Articular chondrocyte of knee joint (primary cell): ENCODE measurements at places on chromosomes 2 and 18. TPM values are rescaled to one million over a fixed set of nuclear protein-coding genes. Genes with fewer than 3 reads are reported as not detected.

The DHRS9 gene
- total RNA-seq = not detected in 2 replicates

The INO80B gene
- 12.2 and 12.3 TPM in 2 replicates for total RNA-seq

The KIF1A gene
- total RNA-seq = under 0.01 TPM in 1 of 2 replicates, not detected in the other

The B3GNT2 gene
- 15.4 and 15.6 TPM in 2 replicates for total RNA-seq

The SULT1C4 gene
- 0.26 and 0.32 TPM in 2 replicates for total RNA-seq

The LRP2 gene
- not detected in 2 replicates for total RNA-seq

The SMAD2 gene
- total RNA-seq = 77.4 and 119 TPM in 2 replicates

The ONECUT2 gene
- total RNA-seq = under 0.01 TPM in 2 replicates

The PSMA8 gene
- not detected in 2 replicates for total RNA-seq

The REG3A gene
- not detected in 2 replicates for total RNA-seq

The CTAGE1 gene
- not detected in 2 replicates for total RNA-seq

The GALR1 gene
- total RNA-seq = not detected in 2 replicates

The CD226 gene
- 0.32 and 0.65 TPM in 2 replicates for total RNA-seq

The PCARE gene
- total RNA-seq = not detected in 2 replicates
